Cardiac muscle cell (in vitro differentiated cells and primary cell): ENCODE measurements at places on chromosomes 2 and 18. TPM values are rescaled to one million over a fixed set of nuclear protein-coding genes. Genes with fewer than 3 reads are reported as not detected.

Gene BUB1
- 17.3 and 64.2 TPM in 2 replicates for total RNA-seq

Gene CNDP1
- total RNA-seq: 1.6 TPM in 1 of 2 replicates, not detected in the other

Gene LRRC30
- not detected in 2 replicates for total RNA-seq

Gene CDK15
- total RNA-seq: not detected in 2 replicates

Gene ARHGAP28
- 19.3 and 23.7 TPM in 2 replicates for total RNA-seq

GRCh38 chr2:181627545-181627944 lies 29.4 kb downstream of the CERKL start:
- DNase-seq: no peak

- no peak for DNase-seq
Measured at GRCh38 chr2:26466662-26467310, 11.1 kb downstream of the OTOF start.

DNA sequence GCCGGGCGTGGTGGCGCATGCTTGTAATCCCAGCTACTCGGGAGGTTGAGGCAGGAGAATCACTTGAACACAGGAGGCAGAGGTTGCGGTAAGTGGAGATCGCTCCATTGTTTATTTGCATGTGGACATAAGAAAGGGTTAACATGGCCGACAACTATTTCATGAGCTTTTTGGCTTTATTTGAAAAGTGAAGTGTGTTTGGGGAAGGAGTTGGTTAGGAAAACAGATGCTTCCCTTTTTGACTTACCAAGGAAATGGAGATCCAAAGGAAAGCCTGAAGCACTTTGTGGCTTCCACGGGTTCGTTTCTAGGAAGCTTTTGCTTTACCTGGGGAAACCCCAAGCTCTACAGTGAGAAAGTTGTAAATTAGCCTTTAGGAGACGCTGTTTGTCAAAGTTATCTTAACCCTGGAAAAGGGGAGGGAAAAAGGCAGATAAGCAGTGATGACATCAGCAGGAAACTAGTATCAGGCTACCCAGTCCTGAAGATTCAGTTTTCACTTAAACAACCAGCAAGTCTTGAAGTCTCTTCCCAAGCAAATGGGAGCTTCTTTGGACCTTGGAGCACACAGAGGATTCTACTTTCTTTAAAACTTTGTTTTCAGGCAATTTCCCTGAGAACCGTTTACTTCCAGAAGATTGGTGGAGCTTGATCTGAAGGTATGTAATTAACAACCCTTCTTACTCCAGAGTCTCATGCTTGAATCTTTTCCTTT lies at the start of gene CASP10:
Gene CASP10 (plus strand): TSS at position 492 of the 715 bp plus-strand sequence. CDS start 2,637 bp downstream, outside the sequence.
- peak; percentile 88 for DNase-seq

GRCh38 chr2:109510136-109511028 lies 103.4 kb downstream of the SEPTIN10 start:
- peak; percentile 85 for DNase-seq

DNA sequence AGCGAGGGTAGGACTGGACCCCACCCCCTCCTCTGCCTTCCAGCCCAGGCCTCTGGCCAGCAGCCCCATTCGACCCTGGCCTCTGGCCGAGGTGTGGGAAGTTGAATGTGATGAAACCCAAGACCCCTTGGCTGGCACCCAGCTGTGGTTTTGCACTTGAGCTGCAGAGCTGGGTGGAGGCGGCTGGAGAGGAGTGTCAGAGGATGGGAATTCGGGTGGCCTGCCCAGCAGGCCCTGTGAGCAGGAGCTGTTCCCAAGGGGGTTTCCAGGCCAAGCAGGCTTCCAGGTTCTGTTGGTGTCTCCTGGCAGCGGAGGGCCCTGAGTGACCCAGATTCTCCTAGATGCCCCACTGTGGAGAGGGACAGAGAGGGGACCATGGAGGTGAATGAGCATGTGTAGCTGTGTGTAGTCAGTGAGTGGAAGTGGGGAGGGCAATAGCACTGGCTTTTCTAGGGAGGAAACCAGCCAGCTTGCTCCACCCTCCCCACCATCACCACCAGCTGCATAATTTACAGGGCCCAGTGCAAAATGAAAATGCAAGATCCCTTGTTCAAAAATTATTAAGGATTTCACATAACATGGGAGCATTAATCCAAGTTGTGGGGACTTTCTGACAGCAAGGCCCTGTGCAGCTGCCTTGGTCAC lies 172.2 kb upstream of the HAAO start:
- DNase-seq: peak; percentile 97

DNA sequence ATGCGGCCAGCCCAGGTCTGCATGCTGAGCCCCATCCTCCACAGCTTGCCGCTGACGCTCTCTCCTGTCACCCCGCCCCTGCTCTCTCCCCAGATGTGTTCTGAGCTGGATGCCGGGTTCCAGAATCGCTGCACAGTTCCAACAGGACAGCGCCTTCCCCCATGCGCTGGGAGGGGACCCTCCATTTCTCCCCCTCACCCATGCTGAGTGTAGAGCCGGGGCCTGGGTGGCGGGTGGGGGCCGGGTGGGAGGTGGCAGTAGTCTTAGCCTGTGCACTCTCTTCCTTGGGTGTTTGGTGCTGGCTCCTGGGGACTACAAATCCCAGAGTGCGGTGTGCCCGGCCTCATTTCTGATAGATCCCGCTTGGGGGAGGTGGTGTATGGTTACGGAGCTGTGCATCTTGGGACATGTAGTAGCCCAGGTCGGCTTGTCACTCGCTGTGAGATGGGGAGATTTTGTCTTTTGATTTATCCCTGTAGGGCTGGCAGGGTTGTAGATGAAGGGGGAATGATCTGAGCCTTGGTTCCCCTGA lies 6.8 kb downstream of the DNAJB2 start:
- DNase-seq: peak; percentile 71

- DNase-seq: peak; percentile 37
Measured at GRCh38 chr2:39696101-39696553, 30.4 kb downstream of the TMEM178A start.

GRCh38 chr2:19545507-19545906 lies 187.1 kb upstream of the OSR1 start:
- no peak for DNase-seq

GRCh38 chr18:8937160-8938094 lies 165.1 kb upstream of the NDUFV2 start:
- no peak for DNase-seq
